AG20443 (cell line): ENCODE measurements at places on chromosomes 7 and 10.

- no peak for DNase-seq
Observed at GRCh38 chr7:138796038-138796615, 1.7 kb upstream of the TMEM213 start.

- no peak for DNase-seq
Observed at GRCh38 chr10:31431021-31431420, 112.0 kb downstream of the ZEB1 start.

- no peak for DNase-seq
Observed at GRCh38 chr10:22666287-22667092, 47.9 kb downstream of the PIP4K2A start.

DNA sequence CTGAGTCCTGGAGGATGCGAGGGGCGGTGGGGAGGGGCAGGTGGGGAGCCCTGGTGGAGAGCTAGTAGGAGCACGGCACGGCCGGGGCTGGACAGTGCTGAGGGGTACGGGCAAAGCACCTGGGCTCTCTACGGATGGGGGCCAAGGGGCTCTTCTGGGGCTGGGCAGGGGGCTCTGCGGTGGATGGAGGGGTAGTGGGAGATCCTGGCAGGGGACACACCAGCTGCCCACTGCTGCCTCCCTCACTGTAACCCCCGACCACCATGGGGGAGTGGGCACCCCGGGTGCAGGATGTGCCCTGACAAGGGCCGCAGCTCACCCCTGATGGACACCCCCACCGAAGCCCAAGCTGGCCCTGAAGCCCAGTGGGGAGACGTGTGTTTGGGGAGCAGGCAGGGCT is 203.3 kb downstream of the ELFN1 start:
- DNase-seq, result no peak

DNA sequence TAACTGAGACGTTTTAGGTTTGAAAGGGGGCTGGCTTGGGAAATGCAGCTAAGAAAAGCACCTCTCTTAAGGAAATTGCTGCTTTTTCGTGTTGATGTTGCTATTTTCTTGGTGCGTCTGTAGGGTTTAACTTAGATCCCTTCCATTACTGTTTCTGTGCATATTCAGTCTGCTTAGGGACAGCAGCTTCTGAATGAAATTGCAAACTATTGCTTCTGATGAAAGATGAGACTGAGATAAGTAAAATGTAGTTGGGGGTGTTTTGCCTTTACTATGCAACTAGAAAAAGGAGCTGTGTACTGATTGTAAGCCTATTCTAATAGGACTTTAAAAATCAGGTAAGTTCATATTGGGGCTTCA is 772 bp downstream of the HDAC9 start:
- no peak for DNase-seq

DNA sequence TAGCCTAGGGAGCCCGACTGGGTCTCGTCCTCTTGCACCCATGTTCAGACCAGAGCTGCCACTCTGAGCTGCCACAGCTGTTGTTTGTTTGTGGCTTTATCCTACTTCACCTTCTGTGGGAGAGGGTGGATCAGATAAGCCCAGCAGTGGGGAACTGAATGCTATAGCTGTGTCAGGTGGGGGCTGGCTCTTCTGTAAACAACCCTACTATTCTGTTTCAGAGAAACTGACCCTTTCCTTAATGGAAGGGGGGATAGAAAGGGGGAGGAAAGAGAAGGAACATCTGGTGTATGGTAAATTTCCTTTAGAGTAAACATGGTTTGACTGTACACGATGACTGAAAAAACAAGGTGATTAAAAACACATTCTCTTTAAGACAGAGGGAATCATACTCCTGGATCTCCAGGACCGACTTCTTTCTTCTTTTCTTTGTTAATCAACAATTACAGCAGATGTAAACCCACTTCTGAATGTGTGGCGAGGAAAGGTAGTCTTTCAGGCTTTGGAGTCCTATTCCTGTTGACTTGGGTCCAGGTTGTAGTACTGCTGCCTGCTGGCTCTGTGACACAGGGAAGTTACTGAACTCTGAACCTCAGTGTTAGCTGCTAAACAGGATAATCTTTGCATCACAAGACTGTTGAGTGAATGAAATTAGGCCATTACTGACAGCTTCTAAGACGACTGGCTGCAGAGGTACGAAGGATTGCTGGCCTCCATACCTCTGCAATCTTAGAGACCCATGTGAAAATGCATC is 6.0 kb downstream of the PRXL2A start:
- no peak for DNase-seq

DNA sequence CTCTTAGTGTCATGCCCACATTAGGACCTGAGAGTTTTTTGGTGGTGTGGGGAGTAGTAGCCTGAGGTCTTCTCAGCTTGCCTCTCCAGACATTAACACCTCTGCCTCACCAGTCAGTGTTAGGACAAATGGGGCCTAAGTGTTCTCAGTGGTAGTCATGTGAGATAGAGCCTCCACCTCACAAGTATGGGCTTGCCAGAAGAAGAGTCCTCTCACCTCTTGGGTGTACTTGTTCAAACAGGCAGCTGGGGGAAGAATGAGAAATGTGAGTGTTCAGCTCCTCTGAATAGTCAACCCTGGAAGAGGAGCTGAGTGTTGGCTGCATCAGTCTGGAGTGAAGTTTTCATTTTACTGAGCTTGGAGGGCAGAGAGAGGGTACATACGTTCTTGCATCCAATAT is 464.6 kb downstream of the POM121L12 start:
- no peak for DNase-seq

GRCh38 chr7:76060842-76061241 is 12.9 kb downstream of the MDH2 start:
- peak; percentile 38 for DNase-seq

DNA sequence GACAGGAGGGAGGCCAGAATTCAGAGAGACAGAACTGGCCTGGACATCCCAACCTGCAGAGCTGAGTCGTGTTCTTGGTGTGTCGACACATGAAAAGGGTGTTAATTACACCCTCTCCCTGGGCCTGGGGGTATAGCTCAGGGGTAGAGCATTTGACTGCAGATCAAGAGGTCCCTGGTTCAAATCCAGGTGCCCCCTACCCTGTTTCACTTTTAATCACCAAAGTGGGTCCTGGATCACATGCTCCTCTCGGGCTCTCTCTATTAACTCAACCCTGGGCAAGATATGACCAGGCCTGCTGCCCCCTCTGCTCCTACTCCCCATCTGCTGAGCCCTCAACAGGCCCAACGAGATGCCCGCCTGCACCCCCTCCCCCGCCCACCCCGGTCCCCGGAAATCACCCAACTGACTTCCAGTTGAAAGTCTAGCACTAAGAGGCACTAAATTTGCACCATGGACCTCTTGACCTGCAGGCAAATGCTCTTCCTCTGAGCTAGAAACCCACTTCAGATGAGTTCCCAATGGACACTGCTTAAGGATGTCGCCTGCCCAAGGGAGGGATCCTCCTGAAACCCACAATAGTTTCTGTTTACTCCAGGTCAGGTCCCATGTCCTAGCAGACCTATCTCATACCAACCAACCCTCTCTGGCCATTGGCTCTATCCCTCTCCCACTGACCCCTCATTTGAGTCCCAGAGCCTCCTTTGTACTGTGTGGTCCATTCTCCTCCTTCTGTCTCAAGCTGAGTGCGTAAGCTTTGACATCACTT is 137.6 kb downstream of the ZNF467 start:
- DNase-seq, result no peak

DNA sequence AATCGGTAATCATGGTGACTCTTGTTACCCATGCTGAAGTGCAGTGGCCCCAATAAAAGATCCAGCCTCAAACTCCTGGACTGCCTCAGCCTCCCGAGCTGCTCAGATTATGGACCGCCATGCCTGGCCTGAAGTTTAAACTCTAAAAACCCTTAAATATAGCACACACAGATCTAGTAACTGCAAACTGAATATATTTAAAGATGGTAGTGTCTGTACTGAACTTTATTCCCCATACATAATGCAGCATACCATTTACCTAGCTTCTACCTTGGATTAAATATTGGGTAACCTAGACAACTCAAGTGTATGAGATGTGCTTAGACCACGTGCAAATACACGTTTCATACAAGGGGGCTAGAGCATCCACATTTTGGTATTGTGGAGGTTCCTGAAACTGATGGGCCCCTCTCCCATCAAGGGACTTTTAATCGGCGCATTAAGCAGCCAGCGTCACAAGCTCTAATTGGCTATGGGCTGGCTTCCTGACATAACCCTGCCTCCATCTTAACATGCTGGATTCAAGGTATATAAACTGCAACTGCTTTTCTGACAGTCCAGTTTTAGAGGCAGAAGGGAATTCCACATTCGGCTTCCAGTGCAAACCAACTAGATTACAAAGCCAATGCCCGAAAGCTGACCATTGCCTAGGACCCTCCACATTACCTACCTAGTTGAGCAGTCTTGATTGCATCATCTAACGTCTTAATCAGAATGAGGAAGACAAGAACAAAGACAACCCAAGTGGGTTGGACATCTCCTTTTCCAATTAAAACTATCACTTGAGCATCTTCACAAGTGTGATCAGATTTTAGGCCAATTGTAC is 13.0 kb downstream of the HNRNPA2B1 start:
- no peak for DNase-seq

DNA sequence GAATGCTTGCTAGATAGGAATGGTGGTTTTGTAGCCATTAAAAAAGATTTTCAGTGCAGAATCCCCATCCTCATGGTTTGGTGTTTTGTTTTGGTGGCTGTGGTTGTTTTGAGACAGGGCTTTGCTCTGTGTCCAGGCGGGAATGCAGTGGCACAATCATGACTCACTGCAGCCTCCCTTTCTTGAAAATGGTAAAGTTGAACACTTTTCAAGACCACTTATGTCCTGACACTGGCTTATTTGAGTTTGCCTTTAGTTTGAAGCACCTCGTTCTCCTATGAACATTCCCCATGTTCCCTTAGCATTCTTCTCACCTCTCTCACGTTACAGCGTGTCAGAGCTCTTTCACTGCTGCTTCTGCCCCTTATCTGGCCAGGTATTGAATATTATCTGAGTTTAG is 140.1 kb downstream of the LRRC4 start:
- DNase-seq, result no peak

DNA sequence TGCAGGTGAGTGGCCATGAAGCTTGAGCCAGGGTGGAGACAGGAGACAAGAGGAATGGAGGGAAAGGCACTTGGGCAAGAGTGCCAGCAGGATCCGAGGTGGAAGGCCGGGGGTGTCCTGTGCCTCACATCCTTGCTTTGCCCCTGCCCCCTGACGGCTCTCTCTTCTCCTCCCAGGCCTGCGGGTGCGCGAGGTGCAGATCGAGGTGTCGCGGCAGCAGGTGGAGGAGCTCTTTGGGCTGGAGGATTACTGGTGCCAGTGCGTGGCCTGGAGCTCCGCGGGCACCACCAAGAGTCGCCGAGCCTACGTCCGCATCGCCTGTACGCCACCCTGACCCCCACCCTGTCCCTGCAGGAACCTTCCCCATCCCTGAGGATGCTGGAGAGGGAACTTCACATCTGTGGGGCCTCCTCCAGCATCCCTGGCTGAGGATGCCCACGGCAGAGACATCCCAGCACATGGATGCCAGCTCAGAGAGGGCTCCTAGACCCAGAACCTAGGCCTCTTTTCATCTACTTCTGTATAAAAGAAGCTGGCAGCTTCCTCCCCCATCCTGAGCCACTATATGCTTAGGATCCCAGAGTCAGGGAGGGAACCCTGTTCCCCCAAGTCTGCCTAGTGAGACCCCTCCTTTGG is 34.4 kb upstream of the SLC29A3 start:
- no peak for DNase-seq

GRCh38 chr10:79374312-79375191 is 27.3 kb downstream of the PPIF start:
- peak; percentile 89 for DNase-seq

DNA sequence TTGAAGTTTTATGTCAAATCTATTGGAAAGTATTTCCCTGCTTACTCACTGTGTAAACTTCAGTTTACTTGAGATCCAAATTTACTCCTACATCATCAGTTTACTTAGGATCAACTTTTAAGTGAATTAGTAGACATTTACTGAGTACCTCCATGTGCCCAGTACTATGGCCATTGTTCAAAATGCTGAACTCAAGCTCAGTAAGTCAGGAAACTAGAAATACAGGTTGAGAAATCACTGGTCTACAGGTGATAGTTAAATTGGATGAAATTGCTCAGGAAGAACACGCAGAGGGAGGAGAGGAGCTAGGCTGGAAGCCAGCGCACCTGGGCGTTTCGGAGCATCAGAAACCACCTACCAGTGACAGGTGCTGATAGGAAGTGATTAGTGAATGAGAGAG is 25.5 kb upstream of the EBLN1 start:
- DNase-seq, result no peak

DNA sequence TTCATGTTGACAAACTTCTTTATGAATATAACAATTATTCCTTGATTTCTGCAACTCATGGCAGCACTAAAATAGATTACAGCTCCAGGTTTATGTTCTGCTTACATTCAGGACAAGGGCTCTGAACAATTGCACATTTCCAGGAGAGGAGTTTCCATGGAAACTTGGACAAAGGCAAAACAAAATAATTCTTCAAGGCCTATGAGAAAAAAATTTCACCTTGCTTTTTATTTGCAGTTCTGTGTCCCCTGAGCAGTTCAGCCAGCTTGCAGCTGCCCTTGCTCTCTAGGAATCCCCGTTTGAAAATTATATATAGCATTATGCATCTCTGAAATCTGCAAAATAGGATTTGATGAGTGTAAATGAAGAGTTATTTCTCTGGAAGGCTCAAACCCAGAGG is 71.7 kb downstream of the ARL4A start:
- no peak for DNase-seq

GRCh38 chr10:42962902-42963231 is 114.0 kb upstream of the RET start:
- DNase-seq, result no peak

GRCh38 chr10:50387732-50388073 is 136.4 kb upstream of the ASAH2 start:
- no peak for DNase-seq

GRCh38 chr7:112571852-112572607 is 91.2 kb downstream of the LSMEM1 start:
- no peak for DNase-seq

- no peak for DNase-seq
Observed at GRCh38 chr10:91120348-91120747, 100.1 kb upstream of the PCGF5 start.

GRCh38 chr7:112001091-112001826 is 204.9 kb downstream of the DOCK4 start:
- peak; percentile 27 for DNase-seq

- no peak for DNase-seq
Observed at GRCh38 chr7:99102809-99103690, 40.9 kb downstream of the SMURF1 start.

GRCh38 chr7:24197852-24198251 is 86.1 kb upstream of the NPY start:
- DNase-seq, result no peak
